ENCODE measurements at places on chromosomes 16 and 17.

DNA sequence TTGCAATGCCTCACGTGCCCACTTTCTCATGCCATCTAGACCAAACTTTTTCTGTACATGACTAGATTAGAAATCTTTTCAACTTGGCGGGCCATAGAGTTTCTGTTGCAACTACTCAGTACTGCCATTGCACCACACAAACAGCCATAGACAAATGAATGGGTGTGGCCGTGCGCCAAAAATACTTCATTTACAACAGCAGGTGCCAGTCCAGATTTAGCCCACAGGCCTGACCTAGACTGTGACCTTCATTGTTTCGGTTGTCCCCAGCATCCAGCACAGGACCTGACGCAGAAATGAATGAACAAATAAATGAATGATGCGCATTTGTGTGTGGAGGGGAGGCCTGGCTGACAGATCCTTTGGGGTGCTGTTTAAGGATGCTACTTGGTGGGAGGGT, 14.3 kb upstream of the PDK2 start:
- DNase-seq = no peak

DNA sequence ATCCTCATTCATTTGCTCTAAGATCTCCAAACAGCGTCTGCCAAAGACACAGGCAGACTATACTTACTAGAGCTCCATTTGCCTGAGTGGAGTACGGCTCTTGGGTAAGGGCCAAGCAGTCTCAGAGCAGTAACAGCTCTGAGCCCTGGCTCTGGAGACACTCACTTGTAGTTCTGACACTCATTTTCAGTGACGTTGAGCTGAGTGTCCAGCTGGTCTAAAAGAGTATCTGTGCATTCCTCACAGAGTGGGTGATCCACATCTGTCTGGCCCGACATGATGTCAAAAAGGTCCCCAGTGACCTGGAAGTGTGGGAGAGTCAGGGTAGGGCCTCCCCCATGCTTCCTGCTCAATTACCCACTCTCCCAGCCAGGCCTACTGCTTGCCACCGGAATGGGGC, 5.7 kb downstream of the BECN1 start:
- no peak for DNase-seq

DNA sequence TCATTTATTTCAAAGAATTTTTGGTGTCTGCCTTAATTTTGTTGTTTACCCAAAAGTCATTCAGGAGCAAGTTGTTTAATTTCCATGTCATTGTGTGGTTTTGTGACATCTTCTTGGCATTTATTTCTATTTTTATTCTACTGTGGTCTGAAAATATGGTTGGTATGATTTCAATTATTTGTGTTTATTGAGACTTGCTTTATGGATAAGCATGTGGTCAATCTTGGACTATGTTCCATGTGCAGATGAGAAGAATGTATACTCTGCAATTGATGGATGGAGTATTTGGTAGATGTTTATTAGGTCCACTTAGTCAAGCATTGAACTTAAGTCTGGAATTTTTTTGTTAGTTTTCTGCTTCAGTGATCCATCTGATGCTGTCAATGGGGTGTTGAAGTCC, 383.0 kb downstream of the PMP22 start:
- DNase-seq = no peak

DNA sequence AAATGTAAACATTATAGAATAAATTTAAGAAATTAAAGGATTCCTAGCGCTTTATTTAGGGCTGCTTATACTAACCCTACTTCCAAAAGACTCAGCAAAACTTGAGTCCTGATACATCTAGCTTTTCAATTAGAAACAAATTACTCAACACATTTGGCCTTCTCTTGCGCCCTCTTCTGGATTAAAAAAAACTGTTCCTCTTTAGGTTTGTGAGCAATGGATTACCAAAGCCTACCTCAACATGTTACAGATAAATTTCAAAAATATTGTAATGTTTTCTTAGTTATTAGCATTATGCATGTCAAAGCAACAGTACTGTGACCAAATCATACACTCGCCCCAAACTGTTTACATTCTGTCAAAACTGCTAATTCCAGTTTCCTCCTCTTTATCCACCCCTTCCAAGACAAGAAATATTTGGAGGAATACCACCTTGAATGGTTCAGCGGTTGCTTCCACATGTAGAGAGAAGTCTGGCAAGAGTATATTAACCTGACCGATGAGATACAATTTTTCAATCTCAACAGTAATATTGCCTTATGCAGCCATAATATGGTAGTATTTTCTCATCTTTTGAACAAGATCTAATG, 2.7 kb downstream of the NUFIP2 start:
- peak; percentile 40 for DNase-seq

DNA sequence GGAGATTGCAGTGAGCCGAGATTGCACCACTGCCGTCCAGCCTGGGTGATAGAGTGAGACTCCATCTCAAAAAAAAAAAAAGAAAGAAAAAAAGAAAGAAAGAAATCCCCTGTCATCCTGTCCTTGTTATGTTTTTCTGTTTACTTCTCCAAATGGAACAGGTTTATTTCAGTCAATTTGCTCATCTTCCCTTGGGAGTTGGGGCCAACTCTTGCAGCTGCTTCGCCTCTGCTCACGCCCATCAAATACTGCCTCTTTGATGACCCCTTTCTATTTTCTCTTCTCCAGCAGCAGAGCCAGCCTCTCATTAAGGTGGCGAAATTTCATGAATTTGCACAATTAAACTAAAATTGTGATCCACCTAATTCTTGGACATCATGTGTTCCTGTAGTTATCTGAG, 173.4 kb downstream of the ZNF18 start:
- no peak for DNase-seq

DNA sequence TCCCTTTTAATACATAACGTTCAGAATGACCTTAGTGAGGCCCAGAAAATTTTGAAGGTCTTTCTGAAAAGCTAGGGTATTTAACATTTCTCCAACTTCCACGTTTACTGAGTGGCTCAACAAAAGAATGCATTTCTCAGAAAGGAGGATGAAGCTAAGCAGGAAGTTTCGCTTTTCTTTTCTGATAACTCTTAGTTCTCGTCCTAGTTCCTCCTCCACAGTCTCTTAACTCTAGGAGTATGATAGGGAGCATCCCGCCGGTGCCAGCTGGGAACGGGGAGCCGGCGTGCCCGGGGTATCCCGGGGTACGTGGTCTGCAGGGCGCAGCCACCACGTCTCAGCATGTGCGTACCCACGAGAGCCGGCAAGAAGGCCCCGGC, 363 bp downstream of the KARS1 start:
- no peak for DNase-seq

DNA sequence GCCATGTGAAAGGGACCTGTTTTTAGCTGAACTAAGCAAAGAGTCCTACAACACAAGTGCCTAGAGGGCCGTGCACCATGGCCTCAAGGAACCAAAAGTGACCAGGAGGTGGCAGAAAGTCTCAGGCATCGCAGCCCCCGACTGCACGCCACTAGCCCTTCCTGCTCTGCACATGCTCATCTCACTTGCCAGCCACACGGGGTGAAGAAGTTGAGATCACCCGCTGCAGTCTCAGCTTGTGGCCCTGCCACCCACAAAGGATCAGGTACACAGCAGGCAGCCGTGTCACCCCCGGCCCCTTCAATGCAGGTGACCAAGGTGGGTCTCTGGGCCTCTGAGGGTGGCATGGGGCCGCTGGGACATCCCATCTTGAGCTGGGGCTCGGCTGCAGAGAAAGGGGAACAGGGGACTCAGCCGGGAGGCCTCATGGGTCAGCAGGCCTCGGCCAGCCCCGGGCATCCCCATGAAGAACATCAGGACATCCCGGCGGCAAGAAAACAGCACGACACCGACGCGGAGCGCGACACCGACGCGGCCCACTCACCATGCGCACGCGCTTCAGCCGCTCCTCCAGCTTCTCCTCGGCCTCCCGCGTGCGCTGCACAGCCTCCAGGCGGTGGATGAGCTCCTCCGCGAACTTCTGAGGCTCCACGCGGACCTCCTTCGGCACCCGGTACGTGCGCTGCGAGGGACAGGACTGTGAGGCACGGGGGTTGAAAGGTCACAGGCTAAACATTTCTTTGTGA, 21.0 kb downstream of the PDIA2 start:
- no peak for DNase-seq

DNA sequence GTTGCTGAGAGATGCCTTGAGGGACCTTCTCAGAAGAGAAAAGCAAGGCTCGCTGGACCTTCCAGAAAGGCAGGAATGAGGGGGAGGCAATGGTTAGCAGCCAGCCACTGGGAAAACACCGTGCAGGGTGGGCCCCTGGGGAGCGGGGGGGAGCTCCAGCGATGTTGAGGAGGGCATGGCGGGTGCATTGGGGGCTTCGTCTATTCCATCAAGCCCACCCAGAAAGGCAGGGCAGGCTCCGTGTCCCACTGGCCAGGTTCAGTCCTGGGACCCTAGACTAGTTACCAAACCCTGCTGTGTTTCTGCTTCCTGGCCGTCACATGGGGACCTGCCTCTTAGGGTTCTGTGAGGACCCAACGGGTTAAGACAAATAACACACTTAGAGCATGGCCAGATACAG, 64.6 kb downstream of the AXIN2 start:
- DNase-seq = no peak
